ENCODE measurements at places on chromosomes 11 and 22.

- no peak for DNase-seq
These were observed 25.0 kb downstream of the MED15 start for GRCh38 chr22:20532256-20532993.

GRCh38 chr11:125155100-125155444 is 9.5 kb upstream of the PKNOX2 start:
- DNase-seq, result no peak

GRCh38 chr11:84824624-84825023 is 802.5 kb downstream of the DLG2 start:
- no peak for DNase-seq

GRCh38 chr11:59218893-59219292 is 6.2 kb upstream of the MPEG1 start:
- no peak for DNase-seq

- no peak for DNase-seq
These were observed 35.0 kb downstream of the PDGFB start for GRCh38 chr22:39209756-39210155.
